Stimulated activated CD8-positive, alpha-beta memory T cell treated with anti-CD3 and anti-CD28 coated beads, Interleukin-4, amount 100 ng/mL, for 1 hour (primary cell): ENCODE measurements at places on chromosomes 11 and 22.
A peak's percentile ranks its signal among the peaks of the same experiment; 100 is the strongest.

DNA sequence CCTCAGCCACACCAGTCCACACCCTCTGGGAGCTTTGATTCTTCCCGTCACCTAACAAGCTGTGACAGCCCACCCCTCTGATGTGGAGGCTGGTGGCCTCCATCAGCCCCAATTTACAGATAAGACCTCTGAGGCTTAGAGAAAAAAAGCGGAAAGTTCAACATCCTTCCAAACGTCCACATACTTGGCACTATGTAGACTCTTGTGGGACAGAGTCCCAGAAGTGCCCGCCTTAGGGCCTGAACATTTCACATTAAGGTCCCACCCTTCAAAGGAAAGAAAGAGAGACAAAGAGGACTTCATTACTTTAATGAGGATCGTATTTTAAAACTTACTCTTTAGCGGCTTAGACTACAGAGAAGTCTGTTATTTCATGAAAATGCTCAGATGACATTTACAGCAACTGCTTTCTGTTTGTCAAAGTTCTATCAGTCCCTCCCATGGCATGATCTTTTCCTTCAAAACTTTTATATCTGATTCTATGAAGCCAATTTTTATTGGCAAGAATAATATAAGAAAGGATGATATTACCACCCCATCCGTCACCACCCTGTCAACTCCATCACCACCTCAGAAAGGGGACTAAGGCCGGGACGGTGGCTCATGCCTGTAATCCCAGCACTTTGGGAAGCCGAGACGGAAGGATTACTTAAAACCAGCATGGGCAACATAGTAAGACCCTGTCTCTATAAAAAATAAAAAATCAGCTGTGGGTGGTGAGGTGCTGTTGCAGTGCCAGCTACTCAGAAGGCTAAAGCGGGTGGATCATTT lies 15.7 kb upstream of the SCGB1A1 start:
- no peak for DNase-seq

- DNase-seq, result no peak
Observed at GRCh38 chr11:2768471-2769408, 68.9 kb upstream of the KCNQ1OT1 start.

GRCh38 chr11:123580557-123581275 lies 73.7 kb downstream of the SCN3B start:
- peak; percentile 24 for DNase-seq

DNA sequence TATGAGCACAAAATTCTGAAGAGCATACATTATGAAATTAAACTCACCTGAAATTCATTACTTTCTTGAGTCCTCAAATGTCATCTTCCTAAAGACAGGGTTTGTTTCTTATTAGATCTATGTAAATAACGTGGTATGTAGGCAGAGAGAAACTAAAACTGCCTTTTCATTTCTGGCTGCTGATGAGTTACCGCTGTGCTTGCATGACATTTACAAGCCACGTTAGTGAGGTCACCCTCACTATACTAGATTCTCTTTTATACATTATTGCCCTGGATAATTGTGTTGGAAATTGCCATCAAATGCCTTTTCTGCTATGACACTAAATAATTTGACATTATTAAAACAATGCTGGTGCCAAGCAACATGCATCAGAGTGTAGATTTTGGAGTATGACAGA lies 748.3 kb upstream of the ANO3 start:
- DNase-seq, result no peak

GRCh38 chr11:97772705-97773104 lies 1248.0 kb upstream of the CNTN5 start:
- no peak for DNase-seq

GRCh38 chr11:2945757-2946287 lies 16.6 kb upstream of the PHLDA2 start:
- DNase-seq, result no peak

GRCh38 chr11:45093761-45094455 lies 52.5 kb upstream of the PRDM11 start:
- no peak for DNase-seq

DNA sequence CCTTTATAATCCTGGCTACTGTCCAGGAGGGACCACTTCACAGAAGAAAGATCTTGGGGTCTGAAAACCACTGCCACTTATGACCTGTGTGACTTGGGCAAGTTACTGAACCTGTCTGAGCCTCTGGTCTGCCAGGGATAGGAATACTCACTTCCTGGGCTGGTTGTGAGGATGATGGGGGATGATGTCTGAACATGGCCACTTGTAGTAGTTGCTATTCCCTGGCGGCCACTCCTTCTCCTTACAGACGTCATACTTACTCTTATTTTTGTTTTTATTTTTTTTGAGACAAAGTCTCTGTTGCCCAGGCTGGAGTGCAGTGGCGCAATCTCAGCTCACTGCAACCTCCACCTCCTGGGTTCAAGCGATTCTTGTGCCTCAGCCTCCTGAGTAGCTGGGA lies 26.1 kb downstream of the CD82 start:
- DNase-seq, result no peak

DNA sequence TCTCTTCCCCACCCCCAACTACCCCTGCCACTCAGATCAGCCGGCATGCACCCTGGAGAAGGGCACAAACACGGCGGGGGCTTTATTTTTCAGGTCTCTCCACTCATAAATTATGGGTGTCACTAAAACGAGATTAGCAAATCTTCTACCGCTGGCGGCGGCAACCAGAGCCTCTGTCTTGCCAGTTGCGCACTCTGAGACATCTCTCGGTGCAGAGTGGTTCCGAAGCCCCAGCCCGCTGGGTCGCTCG lies 125.3 kb upstream of the C11orf58 start:
- no peak for DNase-seq

- DNase-seq, result no peak
Observed at GRCh38 chr11:134417871-134418840, 6.1 kb upstream of the B3GAT1 start.

GRCh38 chr11:114207096-114207495 lies 89.1 kb upstream of the NNMT start:
- DNase-seq, result no peak

- no peak for DNase-seq
Observed at GRCh38 chr11:20156876-20157613, 3.2 kb downstream of the DBX1 start.

- no peak for DNase-seq
Observed at GRCh38 chr11:7493670-7494069, 8.4 kb downstream of the OLFML1 start.

DNA sequence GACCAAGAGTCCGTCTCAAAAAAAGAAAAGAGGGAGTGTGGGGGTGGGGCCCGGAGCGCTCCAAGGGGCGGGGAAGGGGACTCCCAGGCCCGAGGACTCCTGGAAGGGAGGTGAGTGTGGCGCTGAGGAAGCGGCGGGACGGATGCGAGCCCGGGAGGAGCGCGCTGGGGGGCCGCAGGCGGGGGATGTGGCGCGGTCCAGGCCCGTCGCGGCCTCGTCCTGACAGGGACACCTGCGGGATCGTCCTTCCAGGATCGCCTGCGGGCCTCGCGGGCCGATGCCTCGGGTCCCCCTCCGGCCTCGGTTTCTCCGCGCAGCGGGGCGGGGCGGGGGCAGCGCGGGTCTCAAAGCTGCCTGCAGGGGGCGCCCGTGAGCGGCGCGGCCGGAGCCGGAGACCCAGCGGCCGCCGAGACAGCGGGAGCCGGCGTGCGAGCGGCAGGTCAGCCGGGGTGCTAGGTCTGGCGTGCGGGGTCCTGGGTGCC lies 3.8 kb upstream of the ADORA2A start:
- DNase-seq, result peak; percentile 41

GRCh38 chr11:15727520-15727914 lies 612.8 kb downstream of the INSC start:
- DNase-seq, result no peak

GRCh38 chr11:114397349-114397982 lies 2.8 kb downstream of the C11orf71 start:
- no peak for DNase-seq

DNA sequence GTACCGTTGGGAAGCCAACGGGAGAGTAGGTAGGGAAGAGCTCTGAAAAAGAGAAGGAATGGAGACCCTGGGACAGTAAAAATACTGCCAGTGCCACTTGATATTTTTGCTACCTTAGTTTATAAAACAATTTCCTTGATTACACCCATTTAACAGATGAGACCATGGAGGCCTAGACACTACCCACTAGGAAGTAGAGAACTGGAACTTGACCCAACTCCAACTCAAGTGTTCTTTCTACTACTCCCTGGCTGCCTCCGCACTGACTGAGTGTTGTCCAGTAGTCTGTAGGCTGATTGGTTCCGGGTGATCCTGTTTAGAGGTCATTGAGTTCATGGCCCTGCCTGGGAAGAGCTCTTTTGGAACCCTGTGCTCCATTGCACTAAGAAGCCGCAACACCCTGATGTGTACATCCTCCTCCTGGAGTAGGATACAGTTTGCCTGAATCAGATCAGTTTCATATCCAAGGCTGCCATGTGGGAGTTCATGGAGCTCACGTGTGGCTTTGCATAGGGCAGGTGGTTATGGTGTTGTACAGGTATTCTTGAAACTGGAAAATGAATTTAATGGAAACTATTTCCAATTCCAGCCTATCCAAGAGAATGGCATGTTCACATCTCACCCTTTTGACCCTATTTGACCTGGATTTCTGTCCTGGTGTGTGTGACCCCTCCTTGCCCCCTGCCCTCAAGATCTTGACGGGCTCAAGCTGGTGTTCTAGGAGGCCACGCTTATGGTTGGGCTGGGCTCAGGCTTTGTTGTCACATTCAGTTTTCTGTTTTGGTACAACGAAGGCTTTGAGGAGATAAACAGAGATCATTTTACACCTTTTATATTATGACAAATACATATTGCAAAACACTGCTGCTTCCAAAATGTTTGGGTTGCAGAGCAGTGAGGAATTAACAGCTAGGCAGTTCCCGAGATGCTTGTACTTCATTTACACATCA lies 102.2 kb upstream of the NNMT start:
- DNase-seq, result no peak

DNA sequence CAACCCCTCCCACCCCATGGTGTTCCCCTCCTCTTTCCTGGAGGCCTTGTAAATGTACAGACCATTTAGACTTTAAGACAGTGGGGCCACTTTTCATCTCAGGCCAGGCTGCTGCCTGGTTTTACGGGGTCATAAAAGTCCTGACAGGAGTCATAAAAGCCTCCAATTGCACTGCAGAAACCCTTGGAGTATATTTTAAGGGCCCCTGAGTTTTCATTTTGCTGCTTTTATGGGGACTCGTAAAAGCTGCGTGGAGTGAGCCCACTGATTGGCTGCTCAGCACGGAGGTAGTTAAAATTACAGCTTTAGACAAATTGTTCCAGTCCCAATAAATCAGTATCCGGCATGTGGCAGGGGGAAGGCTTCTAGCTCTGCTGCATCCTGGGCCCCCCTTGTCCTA lies 627.6 kb downstream of the NTM start:
- no peak for DNase-seq

GRCh38 chr11:103528046-103528445 lies 418.8 kb downstream of the DYNC2H1 start:
- DNase-seq, result no peak

- DNase-seq, result no peak
Observed at GRCh38 chr11:120622189-120622875, 110.8 kb downstream of the GRIK4 start.

GRCh38 chr11:79076526-79077115 lies 364.2 kb downstream of the TENM4 start:
- no peak for DNase-seq

- DNase-seq, result no peak
Observed at GRCh38 chr11:27296497-27296896, 66.5 kb downstream of the CCDC34 start.

DNA sequence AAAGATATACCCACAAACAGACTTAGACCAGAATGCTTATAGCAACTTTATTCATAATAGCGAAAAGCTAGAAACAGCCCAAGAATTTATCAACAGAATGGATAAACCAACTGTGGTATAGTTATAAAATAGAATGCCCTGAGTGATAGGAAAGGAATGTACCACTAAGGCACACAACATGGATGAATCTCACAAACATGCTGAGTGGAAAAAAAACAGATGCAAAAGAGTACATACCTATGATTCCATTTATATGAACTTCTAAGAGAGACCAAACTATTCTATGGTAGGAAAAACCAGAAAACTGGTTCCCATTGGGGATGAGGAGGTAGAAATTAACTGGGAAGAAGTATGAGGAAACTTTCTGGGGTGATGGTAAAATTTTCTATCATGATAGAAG lies 40.4 kb upstream of the GRIK4 start:
- no peak for DNase-seq

GRCh38 chr11:90856790-90857189 lies 633.9 kb upstream of the CHORDC1 start:
- DNase-seq, result no peak

- no peak for DNase-seq
Observed at GRCh38 chr11:104897891-104898684, at the start of gene CASP12. CASP12 (minus strand) TSS chr11:104898460.

DNA sequence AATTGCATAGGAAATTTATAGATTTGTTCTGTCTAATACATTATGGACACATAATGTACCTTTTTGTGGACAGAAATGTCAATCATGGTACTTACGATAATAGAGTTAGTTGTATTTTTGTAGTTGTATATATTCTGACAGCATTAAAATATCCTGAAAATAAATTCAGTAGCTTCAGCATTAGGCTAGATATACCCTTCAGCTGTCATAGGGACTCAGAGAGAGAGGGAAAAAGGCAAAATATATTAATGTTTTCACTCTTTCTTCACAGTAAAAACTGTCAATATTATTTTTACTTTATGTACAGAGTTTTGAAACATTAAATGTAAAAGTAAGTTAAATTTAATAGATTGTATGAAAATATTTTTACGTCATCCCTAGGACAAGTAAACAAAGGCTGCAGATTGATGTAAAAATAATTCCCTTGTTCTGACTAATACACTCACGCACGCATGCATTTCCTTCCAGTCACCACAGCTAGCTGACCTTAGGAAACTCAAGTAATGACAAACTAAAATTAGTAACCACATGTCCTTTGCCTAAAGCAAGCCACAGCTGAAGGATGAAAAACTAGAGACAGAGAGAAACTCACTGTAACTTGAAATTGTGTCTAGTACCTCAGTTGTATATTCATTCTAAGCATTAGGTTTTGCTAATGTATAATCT lies 104.7 kb upstream of the CARD18 start:
- no peak for DNase-seq

GRCh38 chr11:67280788-67281551 lies 8.1 kb upstream of the ANKRD13D start:
- DNase-seq, result no peak

GRCh38 chr22:47632701-47633100 lies 870.3 kb downstream of the TBC1D22A start:
- no peak for DNase-seq

GRCh38 chr11:106848526-106848925 lies 169.8 kb downstream of the GUCY1A2 start:
- DNase-seq, result no peak

DNA sequence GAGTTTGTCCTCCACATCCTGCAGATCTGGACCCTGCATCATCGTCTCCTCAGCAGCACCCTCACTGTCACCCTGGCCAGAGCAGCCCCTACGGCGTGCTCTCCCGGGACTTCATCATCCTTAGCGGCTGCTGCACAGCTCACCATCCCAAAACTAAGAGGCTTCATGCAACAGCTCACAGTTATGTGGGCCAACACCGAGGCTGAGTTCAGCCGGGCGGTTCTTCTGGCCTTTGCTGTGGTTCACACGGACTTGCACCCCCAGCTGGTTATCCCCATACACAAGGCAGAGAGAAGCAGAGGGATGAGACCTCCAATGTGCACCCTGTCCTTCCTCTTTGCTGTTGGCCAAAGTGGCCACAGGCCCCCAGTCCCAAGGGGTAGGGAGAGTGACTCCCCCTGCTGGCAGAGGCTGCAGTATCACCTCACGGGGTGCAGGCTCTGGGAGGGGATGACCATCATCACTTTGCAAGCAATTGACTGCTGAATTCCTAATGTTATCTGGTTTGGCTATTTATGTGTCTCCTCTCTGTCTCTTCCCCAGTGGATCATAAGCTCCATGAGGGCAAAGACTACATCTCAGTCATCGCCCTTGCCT lies 276.8 kb downstream of the BRD1 start:
- DNase-seq, result no peak
